ENCODE measurements at places on chromosomes 4 and X.

DNA sequence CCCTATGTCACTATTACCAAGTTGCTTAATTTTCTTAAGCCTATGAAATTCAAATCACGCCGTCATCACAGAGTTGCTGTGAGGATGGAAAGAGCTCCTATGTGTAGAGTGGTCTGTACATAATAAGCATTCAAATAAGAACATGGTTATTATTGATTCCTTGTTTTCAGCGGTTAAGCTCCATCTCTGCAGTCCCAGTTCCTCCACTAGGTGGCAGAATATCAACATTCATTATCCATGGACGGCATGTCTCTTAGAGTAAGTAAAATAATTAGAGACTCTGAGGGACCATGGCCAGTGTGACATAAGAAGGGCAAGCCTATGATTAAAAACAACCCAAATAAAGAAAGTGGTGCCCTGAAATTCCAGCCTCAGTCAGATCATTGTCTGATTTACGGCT is 132.5 kb upstream of the NHS start:
- DNase-seq, result peak; percentile 21

GRCh38 chrX:77447653-77448569 is 722 bp downstream of the FGF16 start:
- DNase-seq, result no peak

- DNase-seq, result no peak
Measured at GRCh38 chr4:138675685-138676084, 339.9 kb upstream of the NOCT start.

GRCh38 chrX:20681683-20682082 is 415.0 kb upstream of the RPS6KA3 start:
- no peak for DNase-seq

GRCh38 chrX:83845397-83845796 is 15.5 kb upstream of the CYLC1 start:
- peak; percentile 0 for DNase-seq

- DNase-seq, result no peak
Measured at GRCh38 chrX:132333351-132333750, 114.1 kb upstream of the RAP2C start.

GRCh38 chrX:10172877-10173276 is 16.1 kb downstream of the CLCN4 start:
- DNase-seq, result no peak

DNA sequence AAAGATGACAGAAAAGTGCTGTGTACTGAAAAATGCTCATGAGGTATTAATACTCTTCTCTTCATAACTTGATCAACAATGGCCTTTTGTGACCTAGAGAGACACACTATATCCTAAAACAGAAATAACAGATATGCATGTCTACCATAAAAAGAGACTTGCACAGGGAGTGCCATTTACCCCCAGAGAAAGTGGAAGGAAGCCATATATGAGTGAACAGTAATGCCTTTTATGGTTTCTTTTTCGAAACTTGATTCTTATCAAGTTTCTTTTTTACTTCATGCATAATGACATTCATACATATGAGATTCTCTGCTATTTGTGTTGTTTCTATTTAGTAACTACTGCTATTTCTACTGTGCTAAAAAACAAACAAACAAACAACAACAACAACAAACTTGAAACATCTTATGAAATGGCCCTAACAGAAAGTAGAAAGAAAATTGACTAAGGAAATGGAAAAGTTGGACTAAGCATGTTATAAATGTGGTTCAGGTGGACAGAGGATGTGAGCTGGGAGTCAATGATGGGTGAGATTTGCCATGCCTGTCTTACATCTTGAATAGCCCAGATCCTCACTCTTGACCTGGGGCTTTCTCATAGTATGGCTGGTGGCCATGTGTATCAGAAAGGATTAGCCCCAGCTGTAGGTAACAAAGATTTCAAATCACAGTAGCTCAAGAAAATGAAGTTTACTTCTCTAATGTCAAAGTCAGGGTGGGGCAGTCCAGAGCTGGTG is 43.8 kb downstream of the GEMIN8 start:
- DNase-seq, result no peak

GRCh38 chr4:122718281-122718680 is 14.2 kb upstream of the BBS12 start:
- no peak for DNase-seq

- no peak for DNase-seq
Measured at GRCh38 chrX:115522952-115523351, 38.0 kb upstream of the PLS3 start.

GRCh38 chr4:9875516-9875915 is 94.1 kb downstream of the DRD5 start:
- no peak for DNase-seq

DNA sequence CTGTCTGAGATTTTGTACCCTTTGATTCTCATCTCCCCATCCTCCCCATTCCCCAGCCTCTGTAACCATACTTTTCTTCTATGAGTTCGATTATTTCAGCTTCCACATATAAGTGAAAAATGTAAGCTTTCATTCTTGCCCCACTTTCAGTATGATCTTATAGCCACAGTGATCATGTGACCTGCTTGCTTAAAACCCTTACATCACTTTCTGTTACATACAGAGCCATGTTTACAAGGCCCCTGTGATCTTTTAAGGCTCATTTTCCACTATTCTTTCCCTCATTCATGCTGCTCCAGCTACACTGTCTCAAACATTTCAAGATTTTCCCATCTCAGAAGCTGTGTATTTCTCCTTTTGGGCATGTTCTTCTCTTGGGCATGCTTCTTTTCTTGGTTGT is 147.7 kb downstream of the DCK start:
- no peak for DNase-seq

GRCh38 chr4:114599231-114599902 is 760 bp downstream of the UGT8 start:
- DNase-seq, result no peak

DNA sequence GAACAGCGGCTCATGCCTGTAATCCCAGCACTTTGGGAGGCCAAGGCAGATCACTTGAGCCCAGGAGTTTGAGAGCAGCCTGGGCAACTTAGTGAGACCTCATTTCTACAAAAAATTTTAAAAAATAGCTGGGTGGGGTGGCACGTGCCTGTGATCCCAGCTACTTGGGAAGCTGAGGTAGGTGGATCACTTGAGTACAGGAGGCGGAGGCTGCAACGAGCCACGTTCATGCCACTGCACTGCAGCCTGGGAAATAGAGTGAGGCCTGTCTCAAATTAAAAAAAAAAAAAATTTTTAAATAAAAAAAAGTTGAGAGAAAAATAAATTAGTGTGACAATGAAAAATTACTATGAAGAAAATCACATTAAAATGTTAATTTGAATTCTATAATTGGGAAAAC is 10.5 kb downstream of the VEGFC start:
- DNase-seq, result no peak

DNA sequence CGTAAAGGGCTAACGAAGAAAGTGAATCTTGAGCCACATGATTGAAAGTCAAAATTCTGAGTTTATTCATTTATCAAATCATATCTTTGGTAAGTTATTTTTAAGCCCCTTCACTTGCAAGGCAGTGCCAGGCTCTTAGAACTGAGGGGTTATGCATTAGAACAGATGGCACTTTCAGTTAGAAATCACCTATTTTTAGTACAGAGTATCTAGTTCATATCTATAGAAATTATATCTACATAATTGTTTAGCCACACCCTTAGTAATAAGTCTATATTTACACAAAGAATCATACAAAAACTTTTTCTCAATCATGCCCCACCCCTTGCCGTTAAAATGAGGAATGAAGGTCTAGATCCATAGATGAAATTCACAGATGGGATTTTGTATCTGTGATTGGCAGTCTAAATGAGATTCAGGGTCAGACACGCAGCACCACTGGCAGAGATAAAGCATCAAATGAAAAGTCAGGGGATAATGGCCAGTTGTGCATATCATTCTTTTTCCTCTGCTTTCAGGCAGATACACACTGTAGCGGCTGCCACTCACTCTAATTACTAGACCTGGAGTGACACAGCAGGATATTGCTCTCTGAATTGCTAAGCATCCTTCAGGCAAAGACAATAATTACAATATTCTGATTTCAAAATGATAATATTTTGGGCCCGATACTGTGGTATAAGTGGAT is 440.5 kb downstream of the MAPK10 start:
- DNase-seq, result no peak

GRCh38 chr4:107902715-107903114 is 28.6 kb upstream of the CYP2U1 start:
- DNase-seq, result no peak

GRCh38 chrX:114075073-114075673 is 508.7 kb upstream of the HTR2C start:
- DNase-seq, result no peak

- DNase-seq, result no peak
Measured at GRCh38 chrX:154083126-154083517, 14.4 kb downstream of the MECP2 start.

DNA sequence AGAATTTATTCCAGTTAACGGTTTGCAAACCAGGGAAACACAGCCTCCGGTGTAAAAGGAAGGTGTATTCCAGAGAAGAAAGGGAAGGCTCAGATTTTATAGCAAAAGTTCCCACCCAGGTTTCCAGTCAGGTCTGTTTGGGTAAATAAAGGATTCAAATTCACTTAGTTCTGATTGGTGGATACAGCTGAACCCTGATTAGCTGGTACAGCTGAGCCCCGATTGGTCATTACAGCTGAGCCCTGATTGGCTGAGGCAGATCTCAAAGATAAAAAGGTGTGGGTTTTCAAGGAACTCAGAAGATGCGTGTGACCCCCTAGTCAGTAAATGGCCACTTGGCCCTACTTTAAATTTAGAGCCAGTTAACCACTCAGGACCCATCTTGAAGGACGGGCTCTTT is 6.6 kb downstream of the CLRN2 start:
- no peak for DNase-seq

GRCh38 chr4:153483432-153484418 is 17.6 kb downstream of the TMEM131L start:
- DNase-seq, result peak; percentile 16

- no peak for DNase-seq
Measured at GRCh38 chr4:137660211-137660610, 127.9 kb upstream of the PCDH18 start.

DNA sequence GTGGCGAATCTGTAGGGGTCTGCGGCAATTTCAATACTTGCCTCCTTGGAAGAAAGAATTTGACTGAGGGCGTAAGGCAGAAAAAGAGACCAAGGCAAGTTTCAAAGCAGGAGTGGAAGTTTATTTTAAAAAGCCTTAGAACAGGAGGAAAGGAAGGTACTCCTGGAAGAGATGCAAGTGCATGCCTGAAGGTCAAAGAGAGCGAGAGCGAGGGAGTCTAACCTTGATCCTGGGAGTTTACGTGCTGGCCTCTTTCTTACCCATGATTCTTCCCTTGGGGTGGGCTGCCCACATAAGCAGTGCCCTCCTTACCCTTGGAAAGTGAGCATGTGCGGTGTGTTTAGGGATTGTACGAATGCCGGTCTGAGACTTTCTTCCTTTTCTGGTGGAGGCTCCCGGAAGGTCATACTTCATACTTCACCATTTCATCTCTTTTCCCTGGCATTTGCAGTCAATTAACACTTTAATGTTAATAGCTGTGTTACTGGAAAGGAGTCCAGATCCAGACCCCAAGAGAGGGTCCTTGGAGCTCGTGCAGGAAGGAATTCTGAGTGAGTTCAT is 40.0 kb downstream of the ARSD start:
- no peak for DNase-seq

- DNase-seq, result no peak
Measured at GRCh38 chr4:167171928-167172327, 62.4 kb downstream of the SPOCK3 start.

DNA sequence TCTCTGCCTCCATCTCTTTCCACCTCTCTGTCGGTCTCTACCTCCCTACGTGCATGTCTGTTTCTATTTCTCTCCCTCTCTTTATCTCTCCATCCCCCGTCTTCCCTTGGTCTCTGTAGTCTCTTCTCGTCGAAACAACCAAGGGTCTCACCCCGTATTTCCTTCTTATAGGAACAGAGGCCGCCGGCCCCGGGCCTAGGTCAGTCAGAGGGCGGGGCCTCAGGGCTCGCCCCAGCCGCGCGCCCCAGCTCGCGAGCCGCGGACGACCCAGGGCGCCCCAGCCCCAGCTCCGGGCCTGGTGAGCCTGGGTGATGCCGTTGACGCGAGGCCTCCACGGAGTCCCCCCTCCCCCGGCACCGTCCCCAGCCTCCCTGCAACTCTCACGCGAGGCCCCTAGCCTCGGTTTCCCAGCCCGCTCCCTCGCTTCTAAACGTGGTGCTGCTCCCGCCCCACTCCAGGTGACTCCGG is 6.6 kb downstream of the TIMM17B start:
- peak; percentile 8 for DNase-seq

DNA sequence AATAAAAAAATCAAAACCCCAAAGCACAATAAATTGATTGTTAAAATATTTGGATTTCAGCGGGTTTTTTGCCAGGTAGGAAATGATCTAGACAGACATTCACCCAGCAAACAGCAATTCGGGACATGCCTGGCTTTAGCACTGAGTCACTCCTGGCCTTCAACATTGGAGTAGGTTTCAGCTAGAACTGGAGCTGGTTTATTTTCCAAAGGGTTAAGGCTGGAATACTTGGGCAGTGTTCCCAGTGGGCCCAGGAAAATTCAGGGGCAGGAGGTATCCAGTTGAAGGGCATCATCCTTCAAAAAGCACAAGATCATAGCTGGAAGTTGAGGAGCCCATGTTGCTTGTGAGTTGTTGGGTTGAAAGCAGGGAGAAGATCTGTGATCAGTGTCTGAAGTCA is 41.0 kb downstream of the TXLNG start:
- no peak for DNase-seq

GRCh38 chr4:124884316-124884715 is 171.8 kb upstream of the ANKRD50 start:
- no peak for DNase-seq

DNA sequence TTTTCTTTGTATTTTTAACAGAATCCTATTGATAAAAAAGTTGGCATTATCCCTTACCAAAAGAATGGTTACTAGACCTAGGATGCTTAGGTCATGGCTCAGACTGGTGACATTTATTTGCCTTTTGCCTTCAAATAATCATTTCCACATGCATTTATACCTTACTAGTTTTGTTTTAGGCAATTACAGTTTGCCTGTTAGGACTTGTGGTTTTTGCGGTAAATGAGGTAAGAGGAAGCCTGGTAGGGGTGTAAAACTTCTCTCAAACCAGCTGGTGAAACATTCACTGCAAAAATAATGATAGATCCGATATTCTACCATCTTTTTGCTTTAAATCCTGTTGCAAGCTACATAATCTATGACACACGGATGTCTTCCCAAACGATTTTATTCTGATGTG is 12.1 kb downstream of the LAMP2 start:
- no peak for DNase-seq

GRCh38 chr4:8847331-8847730 is 24.3 kb downstream of the HMX1 start:
- no peak for DNase-seq

GRCh38 chr4:86099348-86099747 is 260.5 kb downstream of the MAPK10 start:
- no peak for DNase-seq

- DNase-seq, result no peak
Measured at GRCh38 chr4:55819634-55820033, at the start of gene EXOC1L. Gene EXOC1L, plus strand, starts transcription at chr4:55819790. Its CDS starts 237 bp downstream, at chr4:55820027.

GRCh38 chr4:91035276-91035675 is 908.1 kb downstream of the CCSER1 start:
- DNase-seq, result no peak

Data from NCI-H2171 (cell line).